ENCODE measurements at places on chromosomes 7 and 10.

DNA sequence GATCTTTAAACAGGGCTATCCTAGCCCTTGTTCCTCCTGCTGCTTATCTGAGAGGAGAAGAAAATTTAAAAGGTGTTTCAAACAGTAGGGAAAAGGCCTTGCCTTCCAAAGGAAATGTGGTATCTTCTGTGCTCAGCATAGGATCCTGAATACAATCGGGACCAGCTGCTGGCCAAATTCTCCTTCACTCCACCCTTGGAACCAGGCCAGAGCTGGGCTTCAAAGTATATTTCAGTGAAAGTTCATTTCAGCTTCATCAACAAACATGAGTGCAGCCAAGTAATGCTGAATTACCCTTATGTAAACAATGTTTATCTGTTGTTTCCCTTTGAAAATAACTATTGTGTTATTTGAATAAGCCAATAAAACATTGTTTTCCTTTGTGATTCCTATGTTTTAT, 146.5 kb upstream of the MEOX2 start:
- DNase-seq, result no peak

- peak; percentile 77 for DNase-seq
Observed at GRCh38 chr10:70052462-70053217, at the start of gene MACROH2A2. Gene MACROH2A2, plus strand, starts transcription at chr10:70052846. Its CDS starts 22,813 bp downstream, at chr10:70075659.

- DNase-seq, result no peak
Observed at GRCh38 chr7:13777242-13777641, 212.2 kb downstream of the ETV1 start.

GRCh38 chr7:51929818-51930217, 613.2 kb upstream of the COBL start:
- no peak for DNase-seq

GRCh38 chr10:35217455-35217854, 90.8 kb downstream of the CREM start:
- DNase-seq, result no peak

- peak; percentile 96 for DNase-seq
Observed at GRCh38 chr10:88538048-88538447, 45.1 kb downstream of the RNLS start.

DNA sequence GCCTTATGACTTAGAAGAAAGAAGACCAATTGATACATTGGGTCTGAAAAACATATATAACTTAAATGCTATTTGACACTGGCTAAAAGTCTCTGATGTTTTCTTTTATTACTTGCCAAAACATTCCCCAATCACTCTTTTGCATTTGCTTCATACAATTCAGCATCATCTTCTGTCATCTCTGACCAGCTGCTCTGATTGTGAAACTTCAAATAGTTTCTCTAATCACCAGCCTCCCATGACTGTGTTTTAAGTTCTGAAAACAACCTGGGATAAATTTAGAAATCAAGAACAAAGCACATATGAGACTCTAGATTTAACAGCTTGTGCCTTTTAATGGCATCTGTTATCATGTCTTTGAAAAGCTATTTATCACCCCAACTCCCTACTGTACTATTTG, 208.4 kb upstream of the KCND2 start:
- peak; percentile 54 for DNase-seq

GRCh38 chr10:3528271-3528670, 256.7 kb downstream of the KLF6 start:
- DNase-seq, result no peak

DNA sequence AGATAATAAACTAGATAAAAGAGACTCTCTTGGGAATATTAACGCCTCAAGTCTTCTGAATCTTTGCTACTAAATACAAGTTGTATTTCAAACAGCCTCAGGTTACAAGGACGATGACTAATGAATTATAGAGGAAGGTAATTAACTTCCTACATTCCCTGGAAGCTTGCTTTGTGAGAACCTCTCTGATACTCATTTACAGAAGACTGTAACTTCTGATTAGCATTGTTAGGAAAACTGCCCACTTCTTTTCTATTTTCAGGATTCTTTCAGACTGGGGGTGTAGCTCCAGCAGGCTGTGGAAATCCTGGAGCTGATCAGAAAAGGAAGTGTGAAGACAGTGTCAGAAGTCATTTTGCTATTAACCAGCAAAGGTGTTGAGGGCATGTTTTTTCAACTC, 316.7 kb upstream of the NPSR1 start:
- no peak for DNase-seq

DNA sequence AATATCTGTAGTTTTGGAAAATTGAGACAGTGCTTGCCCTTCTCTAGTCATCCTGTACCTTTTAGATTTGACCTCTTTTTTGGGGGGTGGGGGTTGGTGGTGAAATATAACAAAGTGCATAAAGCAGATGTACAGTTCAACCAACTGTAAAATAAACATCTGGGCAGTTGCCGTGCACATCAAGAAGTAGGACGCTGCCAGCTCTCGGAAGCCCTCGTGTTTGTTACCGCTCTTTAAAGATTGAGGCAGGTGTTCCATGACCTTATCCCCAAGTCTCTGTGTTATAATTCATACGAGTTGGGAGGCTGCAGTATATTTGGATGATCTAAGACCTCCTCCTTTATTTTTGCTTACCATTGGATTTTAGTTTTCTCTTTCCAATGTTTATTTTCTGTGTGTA, 55.1 kb downstream of the SDK1 start:
- DNase-seq, result no peak

- no peak for DNase-seq
Observed at GRCh38 chr7:37295401-37295800, 153.3 kb downstream of the ELMO1 start.

GRCh38 chr7:112970771-112971170, 115.9 kb downstream of the GPR85 start:
- no peak for DNase-seq

DNA sequence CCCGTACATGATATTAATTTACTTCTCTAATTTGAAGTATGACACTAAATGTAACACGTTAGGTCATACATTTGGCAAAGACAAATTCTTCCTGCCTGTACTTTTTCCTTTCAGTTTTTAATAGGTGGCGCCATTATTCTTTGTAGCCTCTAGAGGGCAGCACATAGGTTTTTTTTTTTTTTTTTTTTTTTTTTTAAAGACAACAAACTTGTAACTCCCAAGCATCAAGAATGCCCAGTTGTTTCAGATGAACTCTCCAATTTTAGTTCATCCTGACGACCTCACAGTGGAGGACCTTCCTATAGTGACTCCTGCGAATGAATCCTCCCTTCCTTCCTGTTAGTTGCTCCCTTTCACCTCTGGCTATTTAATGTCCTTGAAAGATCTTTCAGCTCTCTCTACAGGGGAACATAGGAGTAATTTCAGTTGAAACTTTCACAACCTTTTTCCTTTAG, 139.3 kb upstream of the HDAC9 start:
- peak; percentile 33 for DNase-seq

DNA sequence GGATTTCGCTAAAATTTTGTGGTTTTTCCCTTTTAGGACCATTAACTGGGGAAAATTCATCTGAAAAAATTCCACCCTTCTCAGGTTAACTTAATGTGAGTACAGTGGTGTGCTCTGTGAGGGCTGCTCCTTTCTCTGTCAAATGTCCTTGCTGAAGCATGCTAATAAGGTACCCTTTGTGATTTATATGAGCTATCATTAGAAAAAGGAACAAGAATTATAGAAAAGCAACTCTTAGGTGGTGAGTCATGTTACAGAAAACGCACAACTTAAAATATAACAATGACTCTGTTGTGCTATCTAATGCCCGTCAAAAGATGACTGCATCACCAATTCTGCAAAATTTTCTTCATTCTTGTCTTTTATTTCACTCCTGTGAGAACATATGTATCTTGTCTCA, 162.0 kb upstream of the MAGI2 start:
- no peak for DNase-seq

DNA sequence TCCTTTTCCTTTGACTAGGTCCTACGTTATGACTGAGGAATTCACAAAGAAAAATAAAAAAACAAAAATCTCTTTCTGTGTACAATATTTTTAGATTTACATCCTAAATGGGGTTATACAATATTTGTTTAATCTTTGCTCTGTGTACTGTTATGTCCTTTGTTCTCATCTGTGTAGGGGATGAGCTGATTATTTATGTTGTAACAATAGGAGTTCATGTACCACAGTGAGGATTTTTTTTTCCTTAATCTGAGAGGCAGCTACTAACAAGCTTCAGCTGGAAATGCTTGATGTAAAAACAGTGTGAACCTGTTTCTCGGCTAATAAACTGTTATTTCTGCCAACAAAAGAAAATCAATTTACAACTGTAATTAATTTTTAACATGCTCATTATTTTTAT, 58.0 kb downstream of the ORC5 start:
- DNase-seq, result no peak

DNA sequence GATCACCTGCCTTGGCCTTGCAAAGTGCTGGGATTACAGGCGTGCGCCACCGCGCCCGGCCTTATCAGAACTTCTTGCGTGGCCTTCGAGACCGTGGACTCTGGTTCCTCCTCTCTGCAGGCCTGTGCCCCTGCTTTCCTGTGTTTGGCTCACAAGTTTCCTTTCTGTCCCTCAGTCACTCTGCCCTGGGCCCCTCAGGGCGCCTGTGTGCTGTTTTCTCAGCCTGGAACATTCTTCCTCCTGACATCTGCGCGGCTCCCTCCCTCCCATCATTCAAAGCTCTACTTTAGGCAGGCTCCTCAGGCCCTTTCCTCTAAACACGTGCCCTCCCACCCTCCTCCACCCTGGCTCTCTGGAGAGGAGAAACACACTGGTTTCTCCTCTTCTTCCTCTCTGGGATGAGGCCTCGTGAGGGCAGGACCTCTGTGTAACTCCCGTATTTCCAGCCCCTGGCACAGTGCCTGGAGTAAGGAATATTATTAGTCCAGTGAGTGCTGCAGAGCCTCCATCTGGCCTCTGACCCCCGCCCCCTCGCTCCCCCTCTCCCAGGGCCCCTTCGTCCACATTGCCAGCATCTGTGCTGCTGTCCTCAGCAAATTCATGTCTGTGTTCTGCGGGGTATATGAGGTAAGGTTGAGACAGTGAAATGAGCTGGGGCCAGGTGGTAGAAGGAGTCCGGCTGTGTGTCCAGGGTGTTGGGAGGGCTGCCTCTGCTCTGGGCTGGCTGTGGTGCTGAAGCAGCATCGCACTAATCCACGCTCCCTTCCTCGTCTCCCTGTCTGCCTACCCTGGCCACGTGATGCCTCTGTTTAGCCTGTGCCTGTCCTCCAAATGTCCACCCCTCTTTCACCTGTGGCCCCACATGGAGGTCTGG, 7.1 kb downstream of the CLCN1 start:
- DNase-seq, result no peak

GRCh38 chr10:69896606-69897231, 95.0 kb downstream of the COL13A1 start:
- DNase-seq, result no peak

DNA sequence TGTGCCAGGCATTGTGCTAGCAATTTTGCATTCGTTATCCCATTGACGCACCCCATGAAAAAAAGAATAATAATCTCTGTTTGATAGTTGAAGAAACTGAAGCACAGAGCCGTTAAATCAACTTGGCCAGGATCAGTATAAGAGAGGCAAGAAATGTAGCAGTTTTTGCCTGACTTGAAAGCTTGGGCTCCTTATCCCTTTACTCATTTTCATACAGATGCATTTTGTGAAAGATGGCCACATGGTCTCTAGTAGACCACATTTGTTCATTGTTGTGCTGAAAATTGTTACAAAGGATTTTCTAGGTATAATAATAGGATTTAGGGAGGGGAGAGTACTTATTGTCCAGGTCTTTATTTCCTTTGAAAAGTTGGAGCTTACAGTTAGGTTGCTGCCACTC, 14.7 kb downstream of the AUTS2 start:
- DNase-seq, result no peak

DNA sequence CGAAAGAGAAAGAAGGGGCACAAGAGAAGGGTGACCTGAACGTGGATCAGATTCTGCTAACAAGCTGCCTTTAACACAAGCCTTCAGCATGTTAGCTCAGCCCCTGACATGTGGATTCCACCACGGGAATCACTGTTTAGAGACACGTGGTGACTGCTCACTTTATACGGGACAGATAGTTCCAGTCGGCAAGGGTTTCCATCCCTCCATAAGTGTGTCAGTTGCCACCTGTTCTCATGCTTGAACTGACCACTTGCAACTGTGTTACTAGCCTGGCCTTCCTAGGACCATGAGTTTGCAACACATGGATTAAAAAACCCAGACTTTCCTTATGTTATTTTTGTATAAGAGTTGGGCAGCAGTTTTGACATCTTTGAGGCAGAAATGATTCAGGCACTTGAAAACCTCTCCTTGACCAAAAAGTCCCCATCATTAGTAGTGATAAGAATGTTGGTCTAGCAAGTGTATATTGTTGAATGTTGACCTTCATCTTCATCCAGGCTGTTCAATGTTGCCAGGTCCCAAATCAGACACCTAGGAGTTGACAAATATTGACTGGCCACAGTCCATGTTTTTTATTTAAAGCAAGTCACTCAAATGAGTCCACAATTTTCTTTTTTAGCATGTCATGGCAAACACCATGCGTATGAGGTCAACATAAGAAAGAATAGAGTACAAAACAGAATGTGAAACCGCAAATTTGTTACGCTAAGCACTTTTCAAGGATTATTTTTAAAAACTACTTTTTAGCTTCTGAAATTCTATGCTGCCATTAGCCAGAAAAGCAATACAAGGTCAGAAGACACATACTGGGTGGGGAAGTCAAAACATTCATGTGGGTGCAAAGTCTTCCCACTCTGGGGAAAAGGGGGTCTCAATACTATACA, 101.6 kb downstream of the ABLIM1 start:
- no peak for DNase-seq

- DNase-seq, result no peak
Observed at GRCh38 chr7:15795393-15795792, 108.9 kb upstream of the MEOX2 start.
